Stimulated activated CD8-positive, alpha-beta memory T cell treated with anti-CD3 and anti-CD28 coated beads, Interleukin-7, amount 100 ng/mL, for 48 hours (primary cell): ENCODE measurements at places on chromosomes 5 and 9.
A peak's percentile ranks its signal among the peaks of the same experiment; 100 is the strongest.

GRCh38 chr9:131693651-131694597 is 46.0 kb downstream of the RAPGEF1 start:
- no peak for DNase-seq

DNA sequence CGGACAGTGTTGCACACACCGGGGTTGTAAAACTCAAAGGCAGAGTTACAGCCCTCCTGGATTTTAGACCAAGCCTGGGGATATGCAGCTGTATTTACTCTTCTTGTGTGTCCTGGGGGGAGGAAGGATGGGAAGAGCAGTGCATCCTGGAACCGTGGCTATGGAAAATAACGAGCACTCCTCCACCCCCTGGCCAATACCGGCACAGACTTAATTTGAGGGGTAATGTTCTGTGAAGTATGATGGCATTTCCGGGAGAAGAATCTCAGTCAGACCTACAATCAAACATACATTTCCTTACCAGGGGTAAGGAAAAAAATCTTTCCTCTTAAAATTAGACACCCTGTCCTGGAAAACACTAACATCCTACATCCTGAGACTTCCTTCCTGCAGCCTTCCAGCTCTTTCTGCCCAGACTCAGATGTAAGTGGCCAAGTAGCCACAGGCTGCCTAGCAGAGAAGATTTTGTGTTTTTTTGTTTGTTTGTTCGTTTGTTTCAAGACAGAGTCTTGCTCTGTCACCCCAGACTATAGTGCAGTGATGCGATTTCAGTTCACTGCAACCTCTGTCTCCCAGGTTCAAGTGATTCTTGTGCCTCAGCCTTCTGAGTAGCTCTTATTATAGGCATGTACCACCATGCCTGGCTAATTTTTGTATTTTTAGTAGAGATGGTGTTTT is 11.0 kb upstream of the ERMP1 start:
- no peak for DNase-seq

- no peak for DNase-seq
These were observed 203.7 kb upstream of the TAS2R1 start for GRCh38 chr5:9833871-9834270.

- DNase-seq = no peak
These were observed 56.5 kb upstream of the RNF38 start for GRCh38 chr9:36456480-36457065.

GRCh38 chr5:76524101-76524835 is 98.9 kb downstream of the F2RL2 start:
- DNase-seq = no peak

GRCh38 chr9:91246846-91247245 is 114.9 kb downstream of the AUH start:
- DNase-seq = no peak

GRCh38 chr5:112630246-112631009 is 107.3 kb upstream of the APC start:
- DNase-seq = no peak

- peak; percentile 10 for DNase-seq
These were observed 35.1 kb downstream of the SPTAN1 start for GRCh38 chr9:128587453-128587852.

DNA sequence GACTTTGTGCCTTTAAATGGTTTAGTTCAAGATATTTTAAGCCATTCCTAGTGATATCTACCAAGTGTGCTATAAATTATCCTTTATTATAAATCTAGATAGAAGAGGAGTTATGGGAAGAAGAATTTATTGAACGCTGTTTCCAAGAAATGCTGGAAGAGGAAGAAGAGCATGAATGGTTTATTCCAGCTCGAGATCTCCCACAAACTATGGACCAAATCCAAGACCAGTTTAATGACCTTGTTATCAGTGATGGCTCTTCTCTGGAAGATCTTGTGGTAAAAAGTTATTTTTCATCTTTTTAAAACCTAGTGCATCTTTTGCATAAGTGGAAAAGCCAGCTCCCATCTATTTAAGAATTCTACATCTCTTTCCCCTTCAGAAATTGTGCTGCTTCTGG is 18.6 kb downstream of the SLC23A1 start:
- DNase-seq = no peak

GRCh38 chr9:136228107-136228875 is 17.3 kb downstream of the QSOX2 start:
- DNase-seq = no peak

GRCh38 chr5:53422539-53422938 is 57.9 kb upstream of the FST start:
- no peak for DNase-seq

- no peak for DNase-seq
These were observed 1.9 kb downstream of the NOTCH1 start for GRCh38 chr9:136543830-136544547.

GRCh38 chr5:17046320-17046719 is 110.2 kb upstream of the MYO10 start:
- DNase-seq = no peak

DNA sequence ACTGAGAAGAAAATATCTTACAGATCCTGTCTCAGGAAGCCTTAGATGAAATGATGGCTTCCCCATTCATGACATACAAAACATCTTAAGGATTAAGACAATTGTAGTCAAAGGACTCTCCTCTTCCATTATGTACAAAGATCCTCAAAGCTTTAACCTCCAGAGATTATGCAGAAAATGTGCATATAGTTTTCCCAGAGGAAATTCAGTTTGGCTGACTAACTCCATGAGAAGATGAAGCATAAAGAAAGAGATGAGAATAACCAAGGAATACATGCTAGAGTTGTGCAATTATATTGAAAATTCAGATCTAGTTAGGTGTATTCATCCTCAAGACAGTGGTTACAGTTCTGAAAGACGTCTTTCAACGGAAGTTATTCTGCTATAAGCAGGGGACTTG is 18.6 kb upstream of the NDUFS4 start:
- no peak for DNase-seq

GRCh38 chr5:160539431-160539830 is 117.8 kb downstream of the PTTG1 start:
- peak; percentile 78 for DNase-seq

DNA sequence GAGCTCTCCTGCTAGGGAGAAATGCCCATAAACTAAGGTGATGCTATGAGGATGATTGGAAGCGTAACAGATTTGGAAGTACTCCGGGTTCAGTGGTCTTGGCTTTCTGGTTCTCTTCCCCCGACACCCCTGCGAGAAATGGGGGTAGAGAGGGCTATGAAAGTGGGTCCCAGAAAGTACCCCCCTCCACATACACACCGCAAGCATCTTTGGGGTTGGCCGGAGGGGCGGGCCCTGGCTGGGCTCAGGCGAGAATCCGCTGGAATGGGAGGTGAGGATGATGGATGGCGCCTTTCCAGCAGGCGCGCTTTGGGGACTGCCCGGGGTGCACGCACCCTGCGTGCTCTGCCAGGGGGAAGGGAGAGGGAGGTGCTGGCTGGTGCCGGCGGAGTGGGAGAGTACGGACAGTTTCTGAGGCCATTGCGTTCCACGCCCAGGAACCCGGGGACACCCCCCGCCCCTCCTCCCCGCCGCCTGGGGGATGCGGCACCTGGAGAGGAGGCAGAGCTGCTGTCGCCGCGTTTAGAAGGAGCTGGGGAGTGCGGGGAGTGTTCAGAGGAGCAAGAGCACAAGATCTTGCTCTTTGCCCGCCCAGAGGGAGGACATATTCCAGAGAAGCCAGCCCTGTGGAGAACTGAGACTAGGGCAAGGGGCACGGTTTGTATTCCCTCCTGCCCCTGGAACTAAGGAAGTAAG is 1.9 kb downstream of the PCSK5 start:
- DNase-seq = no peak

DNA sequence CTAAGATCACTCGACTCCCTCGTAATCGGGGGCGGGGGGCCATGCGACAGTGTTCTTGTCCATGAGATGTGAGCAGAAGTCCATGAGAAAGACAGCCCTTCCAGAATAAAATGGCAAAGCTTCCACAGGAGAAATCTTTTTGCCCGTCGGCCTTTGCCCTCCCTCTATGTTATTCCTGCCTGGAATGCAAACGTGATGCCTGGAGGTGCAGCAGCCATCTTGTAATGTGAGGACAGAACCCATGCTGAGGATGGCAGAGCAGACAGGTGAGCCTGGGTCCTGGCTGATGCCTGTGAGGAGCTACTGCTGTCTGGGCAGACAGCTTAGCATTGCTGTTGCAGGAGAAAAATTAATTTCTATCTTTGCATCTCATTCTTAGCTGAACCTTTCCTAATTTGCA is 17.2 kb downstream of the MED10 start:
- DNase-seq = no peak

- no peak for DNase-seq
These were observed 15.3 kb downstream of the NR2F1 start for GRCh38 chr5:93598091-93599000.

GRCh38 chr5:156469636-156470035 is 142.7 kb downstream of the SGCD start:
- DNase-seq = no peak

GRCh38 chr5:91390268-91390667 is 7.2 kb upstream of the ARRDC3 start:
- DNase-seq = no peak

GRCh38 chr5:77012601-77013000 is 17.6 kb upstream of the AGGF1 start:
- DNase-seq = no peak

- DNase-seq = no peak
These were observed 27.0 kb downstream of the C5 start for GRCh38 chr9:121023064-121023463.

DNA sequence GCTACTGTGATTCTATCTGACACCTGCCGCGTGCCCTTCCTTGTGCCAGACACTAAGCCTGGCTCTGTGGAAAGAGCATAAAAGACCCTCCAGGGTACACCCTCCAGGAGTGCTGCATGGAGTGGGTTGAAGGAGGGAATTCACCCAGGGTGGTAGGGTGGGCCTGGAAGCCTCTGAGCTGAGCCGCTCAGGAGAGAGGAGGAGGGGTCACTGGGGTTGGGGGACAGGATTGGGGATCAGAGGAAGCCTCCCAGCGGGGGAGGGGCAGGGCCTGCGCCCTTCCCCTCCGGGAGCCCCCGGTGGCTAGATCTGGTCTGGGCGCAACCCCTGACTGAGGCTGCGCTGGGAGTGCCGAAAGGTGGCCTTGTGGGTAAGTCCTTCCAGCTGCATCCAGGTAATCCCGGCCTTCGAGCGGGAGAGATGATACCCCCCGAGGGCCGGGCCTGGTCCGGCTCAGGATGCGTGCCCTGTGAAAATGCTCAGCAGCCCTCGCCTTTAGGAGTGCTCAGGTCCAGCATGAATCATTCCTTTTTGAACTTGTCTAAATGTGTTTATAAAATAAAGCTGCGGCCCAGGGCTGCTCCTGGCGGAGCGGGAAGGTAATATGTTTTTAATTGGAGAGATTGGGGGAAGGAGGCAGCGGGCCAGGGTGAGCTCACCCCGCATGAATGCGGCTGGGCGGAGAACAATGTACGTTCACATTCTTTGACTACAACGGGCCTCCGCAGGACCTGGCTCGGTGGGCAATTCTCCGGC is 118.1 kb upstream of the SMIM23 start:
- no peak for DNase-seq

DNA sequence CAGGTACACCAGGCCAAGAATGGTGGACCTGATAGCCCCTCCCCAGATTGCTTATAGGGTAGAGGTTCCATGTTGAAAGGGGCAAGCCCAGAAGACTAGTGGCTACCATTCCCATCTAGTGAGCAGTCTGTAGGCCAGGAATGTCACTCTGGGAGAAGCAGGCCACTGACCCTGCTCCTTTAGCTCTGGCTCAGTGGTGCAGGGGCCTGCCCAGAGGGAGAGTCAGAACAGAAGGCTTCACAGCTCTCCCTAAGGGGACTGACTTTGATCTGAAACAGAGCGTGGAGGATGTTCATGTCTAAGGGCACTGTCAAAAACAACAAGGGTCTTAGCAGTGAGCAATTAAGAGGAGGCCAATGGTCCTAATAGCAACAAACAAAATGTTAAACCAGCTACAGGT is 81.7 kb downstream of the ZNF354C start:
- no peak for DNase-seq

GRCh38 chr5:61969347-61969746 is 336.7 kb upstream of the KIF2A start:
- no peak for DNase-seq

DNA sequence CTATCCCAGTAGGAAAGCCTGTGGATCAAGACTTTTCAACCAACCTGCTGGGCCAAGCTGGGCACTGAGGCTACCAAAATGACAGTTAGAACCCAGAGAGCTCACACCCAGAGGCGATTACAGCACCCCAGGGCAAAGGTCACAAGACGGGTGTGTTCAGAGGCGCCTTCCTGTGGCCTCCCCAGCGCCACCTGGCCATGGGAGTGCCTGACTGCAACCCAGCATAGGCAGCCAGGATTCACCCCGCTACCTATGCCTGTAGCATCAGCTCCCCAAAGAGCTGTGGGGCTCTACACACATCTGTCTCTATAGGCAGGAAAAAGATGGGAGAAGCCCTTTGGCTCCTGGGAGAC is 33.5 kb downstream of the PDGFRB start:
- DNase-seq = peak; percentile 10

- no peak for DNase-seq
These were observed 547.5 kb downstream of the ELAVL2 start for GRCh38 chr9:23278561-23278960.

DNA sequence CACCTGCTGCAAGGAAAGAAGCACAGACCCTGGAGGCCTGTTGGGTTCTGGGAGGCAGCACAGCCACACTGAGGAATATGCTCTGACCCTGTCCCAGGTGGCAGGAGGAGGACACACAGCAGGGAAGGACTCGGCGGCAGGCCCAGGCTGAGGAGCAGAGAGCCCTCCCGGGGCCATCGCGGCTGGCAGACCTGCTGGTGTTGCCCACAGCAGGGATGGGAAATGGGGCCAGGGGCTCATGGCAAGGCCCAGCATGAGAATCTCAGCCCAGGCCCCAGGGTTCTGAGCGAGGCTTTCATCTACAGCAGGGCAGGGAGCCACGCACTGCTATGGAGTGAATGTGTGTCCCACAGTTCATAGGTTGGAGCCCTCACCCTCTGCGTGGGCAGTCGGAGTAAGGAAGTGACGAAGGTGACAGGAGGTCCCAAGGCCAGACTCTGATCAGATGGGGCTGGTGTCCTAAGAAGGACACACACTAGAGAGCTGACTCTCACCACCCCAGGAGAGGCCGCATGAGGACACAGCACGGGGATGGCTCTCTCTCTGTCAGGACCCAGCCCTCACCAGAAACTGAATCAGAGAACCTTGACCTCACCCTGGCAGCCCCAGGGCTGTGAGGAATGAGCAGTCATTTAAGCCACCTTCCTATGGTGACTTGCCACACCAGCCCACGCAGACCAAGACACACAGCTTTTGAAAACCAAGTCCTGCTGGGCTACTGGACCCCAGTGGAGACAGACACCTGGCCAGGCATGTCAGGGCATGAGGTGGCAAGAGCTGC is 10.3 kb upstream of the GPSM1 start:
- no peak for DNase-seq

DNA sequence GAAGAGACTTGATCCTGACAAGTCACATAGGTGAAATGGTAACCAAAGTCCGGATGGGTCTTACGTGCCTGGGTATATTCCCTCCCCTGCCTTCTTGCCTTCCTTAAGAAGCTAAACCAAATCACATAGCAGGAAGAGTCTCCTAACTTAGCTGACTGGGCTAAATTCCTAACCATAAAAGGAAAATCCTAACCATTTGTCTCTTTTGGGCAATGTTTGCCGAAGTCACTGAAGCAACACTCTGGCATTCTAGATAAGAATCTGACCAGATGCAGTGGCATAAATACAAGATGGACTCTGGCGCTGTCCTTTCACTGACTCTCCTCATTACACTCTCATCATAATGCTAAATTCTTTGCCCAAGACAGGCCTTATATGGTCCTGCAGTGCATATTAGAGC is 625.5 kb upstream of the RORB start:
- DNase-seq = no peak

- no peak for DNase-seq
These were observed 4.8 kb downstream of the PSMB7 start for GRCh38 chr9:124410321-124410913.

- DNase-seq = no peak
These were observed 235.9 kb downstream of the FER start for GRCh38 chr5:108983461-108984092.

- DNase-seq = peak; percentile 31
These were observed 41.4 kb upstream of the CLPTM1L start for GRCh38 chr5:1386274-1386717.
